ENCODE measurements at places on chromosomes 12 and 14.
A peak's percentile ranks its signal among the peaks of the same experiment; 100 is the strongest.

GRCh38 chr12:53495903-53496751, 3.1 kb downstream of the MAP3K12 start:
- no peak for DNase-seq

DNA sequence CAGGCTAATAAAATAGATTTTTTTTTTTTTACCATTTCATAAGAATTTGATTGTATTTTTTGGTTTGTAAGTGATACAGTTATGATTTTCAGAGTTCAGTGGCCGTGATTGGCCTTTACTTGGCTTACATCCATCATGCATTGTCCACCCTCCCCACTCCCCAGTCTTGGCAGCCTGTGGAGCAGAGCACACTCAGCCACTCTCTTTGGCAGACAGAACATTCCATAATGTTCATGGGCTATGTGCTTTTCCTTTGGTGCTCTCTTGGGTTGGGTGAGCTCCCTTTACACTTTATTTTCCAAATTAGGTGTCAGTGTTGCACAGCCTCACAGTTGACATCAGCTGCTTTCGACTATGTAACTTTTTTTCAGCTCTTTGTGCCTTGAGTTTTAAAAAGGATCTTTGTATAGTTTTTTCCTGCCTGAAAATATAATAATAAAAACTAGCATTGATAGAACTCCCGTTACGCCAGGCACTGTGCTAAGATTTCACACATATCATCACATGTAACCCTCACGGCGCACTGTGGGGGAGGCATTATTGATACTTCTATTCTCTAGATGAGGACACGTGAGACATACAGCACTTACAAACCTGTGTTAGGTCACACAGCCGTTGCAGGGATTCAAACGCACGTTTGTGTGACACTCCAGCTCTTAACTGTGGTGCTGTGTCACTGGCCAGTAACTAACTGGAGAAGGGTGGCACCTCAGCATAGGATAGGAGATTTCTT, 21.5 kb downstream of the SUDS3 start:
- no peak for DNase-seq

DNA sequence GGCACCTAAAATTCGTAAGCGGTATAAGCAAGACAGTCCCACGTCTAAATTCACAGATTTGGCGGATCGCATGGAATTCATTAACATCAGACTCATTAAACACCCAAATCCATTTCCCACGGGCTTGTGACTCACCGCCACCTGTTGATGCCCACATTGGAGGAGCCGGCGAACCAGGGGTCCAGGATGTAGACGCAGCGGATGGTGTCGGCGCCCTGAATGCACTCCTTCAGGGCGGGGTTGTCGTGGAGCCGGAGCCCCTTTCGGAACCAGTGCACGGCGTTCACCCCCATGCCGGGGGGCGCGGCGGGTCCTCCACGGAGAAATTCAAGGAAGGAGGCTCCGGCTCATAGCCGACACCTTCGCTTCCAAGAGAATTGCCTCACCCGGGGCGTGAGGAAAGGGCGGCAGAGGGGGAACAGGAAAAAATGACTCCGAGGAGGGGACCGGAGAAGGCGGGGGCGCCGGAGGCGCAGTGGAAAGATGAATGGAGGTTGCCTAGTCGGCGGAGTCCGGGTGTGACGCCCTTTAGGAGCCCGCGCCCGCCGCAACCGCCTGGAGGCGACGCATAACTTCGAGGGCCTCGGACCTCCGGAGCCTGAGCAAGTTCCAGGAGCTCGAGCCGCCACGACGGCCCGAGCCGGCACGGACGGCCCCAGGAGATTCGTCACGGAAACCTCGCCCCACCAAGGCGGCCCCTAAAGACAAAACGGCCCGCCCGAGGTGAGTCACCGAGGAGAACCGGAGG, 506 bp downstream of the CRY1 start:
- peak; percentile 81 for DNase-seq

DNA sequence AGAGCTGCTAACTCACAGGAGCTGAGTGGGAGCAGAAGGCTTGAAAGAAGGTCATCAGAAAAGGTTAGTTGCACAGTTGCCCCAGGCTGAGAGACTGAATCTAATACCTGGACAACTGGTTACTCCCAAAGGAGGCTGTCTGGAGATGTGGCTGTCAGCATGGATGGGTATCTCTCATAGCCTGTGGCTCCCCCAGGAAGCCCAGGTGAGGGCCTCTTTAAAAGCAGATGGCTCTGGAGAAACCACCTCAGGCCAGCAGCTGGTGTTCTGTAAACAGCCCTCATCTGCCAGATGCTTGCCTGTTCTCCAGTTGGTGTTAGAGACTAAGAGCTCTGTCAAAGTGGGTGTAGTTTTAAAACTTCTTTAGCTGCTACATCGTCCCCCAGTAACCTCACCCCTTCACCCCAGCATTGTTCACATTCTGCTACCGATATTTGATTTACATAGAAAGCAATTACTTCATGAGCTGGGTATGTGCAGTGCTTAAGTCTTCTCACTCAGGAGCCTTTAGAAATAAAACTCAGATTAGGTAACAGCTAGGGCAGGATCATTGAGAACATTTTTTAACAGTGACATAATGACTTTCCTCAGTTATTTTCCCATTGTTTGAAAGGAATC, 25.8 kb downstream of the DACT1 start:
- no peak for DNase-seq

- no peak for DNase-seq
Observed at GRCh38 chr12:72028966-72029365, 90.3 kb downstream of the TPH2 start.

DNA sequence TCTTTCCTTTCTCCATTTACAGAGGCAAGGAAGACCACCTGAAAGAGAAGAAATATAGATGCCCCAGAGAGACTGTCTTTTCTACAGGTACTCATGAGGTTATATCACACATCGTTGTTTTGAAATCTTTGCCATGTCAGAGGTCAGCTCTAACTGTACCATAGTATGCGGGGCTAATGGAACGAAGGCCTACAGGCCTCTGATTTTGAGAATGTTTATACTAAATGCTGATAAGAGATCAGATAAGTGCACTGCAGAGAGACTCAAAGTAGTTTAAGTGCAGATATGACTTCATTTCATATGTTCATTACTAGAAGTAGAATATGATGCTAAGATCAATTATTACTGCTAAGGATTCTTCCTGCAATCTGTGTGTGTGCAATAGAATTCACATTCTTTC, 1005.0 kb downstream of the GALC start:
- DNase-seq, result no peak

- DNase-seq, result no peak
Observed at GRCh38 chr14:72706485-72706884, 187.4 kb downstream of the DPF3 start.

DNA sequence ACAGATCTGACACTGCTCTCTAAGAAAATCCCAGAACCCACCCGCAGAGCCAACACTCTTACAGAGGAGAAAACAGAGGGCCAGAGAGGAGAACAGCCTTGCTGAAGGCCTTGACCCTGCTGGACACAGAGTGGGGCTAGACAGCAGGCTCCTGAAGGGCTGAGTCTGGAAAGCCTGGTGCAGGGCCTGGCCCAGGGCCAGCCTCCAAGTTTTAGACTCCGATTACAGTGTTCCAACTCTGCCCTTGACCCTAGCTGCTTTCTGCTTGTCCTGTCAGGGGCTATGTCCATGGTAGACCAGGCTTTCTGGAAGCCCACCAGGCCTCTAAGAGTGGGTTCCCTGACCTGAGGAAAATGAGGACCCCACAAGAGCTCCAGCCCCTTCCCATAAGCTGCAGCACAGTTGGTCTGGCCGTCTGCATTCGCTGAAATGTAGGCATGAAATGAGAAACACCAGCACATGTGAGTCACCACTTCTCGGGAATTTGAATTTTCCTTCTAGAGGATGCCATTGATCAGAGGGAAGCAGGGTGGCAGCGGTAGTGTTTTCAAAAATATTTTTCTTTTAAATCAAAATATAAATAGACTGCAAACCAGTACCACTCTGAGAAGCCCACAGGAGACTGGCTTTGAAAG, 154.4 kb downstream of the CALM1 start:
- DNase-seq, result no peak

- no peak for DNase-seq
Observed at GRCh38 chr12:105939181-105939721, 199.5 kb downstream of the NUAK1 start.

GRCh38 chr12:12979126-12979525, 20.9 kb downstream of the HEBP1 start:
- DNase-seq, result no peak

DNA sequence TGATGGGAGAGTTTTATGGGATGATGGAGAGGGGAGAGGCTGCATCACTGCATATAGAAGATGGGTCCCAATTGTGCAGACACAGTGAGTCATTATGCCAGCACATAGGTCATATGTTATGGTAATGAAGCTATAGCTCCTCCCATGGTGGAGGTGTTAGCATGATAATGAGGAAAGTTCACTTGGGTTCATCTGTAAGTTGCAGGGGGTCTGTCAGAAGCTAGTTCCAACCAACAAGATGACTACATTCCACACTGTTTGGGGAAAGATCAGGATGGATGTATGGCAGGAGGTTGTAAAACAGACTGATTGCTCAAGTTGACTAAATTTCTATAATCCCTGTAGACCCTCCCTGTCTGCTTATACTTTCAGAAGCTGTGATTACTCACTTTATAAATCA, 561.3 kb downstream of the C12orf50 start:
- no peak for DNase-seq
